ENCODE measurements at places on chromosomes 6 and 20. TPM values are rescaled to one million over a fixed set of nuclear protein-coding genes. Genes with fewer than 3 reads are reported as not detected.

DDO gene
- not detected for polyA plus RNA-seq

PDE10A gene
- not detected for polyA plus RNA-seq

PTCHD4 gene
- polyA plus RNA-seq = not detected

THBD gene
- polyA plus RNA-seq = 0.78 TPM

MYCT1 gene
- not detected for polyA plus RNA-seq

DNA sequence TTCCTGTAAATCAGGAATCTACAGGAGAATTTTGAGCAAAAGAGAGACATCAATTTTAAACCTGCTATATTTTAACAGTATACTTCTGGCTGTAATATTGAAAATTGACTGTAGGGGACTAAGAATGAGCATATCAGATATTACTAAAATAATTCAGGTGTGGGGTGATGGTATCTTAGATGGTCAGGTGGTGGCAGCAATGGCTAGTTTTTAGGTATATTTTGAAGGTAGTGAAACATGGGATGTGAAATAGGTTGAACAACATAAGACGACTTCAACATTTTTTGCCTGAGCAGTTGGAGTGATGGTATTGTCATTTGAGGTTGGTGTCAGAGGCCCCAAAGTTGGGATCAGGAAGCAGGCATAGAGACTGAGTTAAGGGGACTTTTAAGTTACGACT is 32.1 kb downstream of the FAM83B start:
- H3K4me3 ChIP-seq = no peak overlapping the region
- H3K4me1 ChIP-seq = no peaks in the 10 kb centered on the region
- H3K27ac ChIP-seq = no peak overlapping the region
- no peaks in the 10 kb centered on the region for H3K36me3 ChIP-seq

GRCh38 chr20:48070991-48071652 is 285.8 kb upstream of the SULF2 start:
- no peaks in the 10 kb centered on the region for H3K36me3 ChIP-seq
- H3K27me3 ChIP-seq = no peaks in the 10 kb centered on the region
- H3K4me1 ChIP-seq = no peaks in the 10 kb centered on the region
- no peak for DNase-seq
- H3K27ac ChIP-seq = no peak overlapping the region

DNA sequence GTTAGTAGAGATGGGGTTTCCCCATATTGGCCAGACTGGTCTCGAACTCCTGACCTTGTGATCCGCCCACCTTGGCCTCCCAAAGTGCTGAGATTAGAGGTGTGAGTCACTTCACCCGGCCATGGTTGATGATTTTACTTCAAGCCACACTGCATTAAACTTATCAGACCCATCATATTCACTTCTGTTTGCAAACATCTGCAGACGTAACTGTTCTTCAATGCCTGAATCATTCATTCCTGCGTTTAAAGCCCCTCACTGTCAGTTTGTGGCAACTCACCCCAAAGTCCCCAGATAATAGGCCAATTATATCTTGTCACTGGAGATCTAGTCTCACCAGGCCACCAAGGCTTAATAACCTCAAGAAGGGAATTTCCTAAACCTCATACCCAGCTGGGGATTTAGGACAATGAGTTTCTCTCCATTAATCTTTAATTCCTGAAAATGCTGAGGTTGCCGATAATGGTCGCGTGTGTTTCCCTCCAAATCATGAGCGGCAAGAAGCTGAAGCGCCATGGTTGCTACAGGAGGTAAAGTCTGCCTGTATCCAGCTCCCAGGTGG is 229.6 kb downstream of the LY86 start:
- no peak overlapping the region for H3K4me3 ChIP-seq
- H3K27ac ChIP-seq = no peak overlapping the region
- H3K36me3 ChIP-seq = no peaks in the 10 kb centered on the region
- DNase-seq = no peak
- H3K4me1 ChIP-seq = peaks cover 4% of the 10 kb centered on the region
- H3K27me3 ChIP-seq = no peaks in the 10 kb centered on the region

DNA sequence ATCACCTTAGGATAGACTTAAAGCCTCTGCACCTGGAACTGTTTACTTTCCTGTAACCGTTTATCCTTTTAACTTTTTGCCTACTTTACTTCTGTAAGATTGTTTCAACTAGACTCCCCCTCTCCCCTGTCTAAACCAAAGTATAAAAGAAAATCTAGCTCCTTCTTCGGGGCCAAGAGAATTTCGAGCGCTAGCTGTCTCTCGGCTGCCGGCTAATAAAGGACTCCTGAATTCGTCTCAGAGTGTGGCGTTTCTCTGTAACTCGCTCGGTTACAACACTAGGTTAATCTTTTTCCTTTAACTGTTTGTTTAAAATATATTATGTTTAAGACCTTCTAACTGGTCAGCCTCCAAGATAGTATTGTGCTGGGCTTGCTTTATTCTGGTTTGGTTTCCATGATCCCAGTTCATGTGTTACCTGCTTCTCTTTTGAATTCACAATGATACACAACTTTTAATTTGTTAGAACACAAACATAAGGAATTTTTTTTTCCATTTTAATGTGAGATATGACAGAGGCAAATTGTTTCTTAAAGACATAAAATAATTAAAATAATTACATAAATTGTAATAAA is 8.7 kb upstream of the NQO2 start:
- DNase-seq = no peak
- peaks cover 22% of the 10 kb centered on the region for H3K4me1 ChIP-seq
- H3K27me3 ChIP-seq = no peaks in the 10 kb centered on the region
- H3K36me3 ChIP-seq = no peaks in the 10 kb centered on the region
- H3K27ac ChIP-seq = no peak overlapping the region
- H3K4me3 ChIP-seq = peak overlapping the region; percentile 91

DNA sequence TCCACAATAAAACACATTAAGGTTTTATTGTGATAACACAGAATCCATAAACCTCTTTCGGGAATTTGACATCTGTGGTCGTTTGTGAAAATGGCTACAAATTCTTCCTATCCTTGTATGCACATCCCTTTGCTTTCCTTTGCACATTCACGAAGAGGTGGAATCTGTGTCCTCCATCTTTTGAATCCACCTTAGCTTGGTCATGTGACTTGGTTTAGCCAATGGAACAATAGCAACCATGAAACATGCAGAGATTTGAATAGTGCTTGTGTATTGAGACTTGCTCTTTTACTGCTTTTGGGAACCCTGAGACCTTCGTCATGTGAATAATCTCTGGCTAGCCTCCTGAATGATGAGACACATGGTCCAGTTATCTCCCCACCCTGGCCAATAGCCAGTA is 49.7 kb upstream of the NOP56 start:
- no peaks in the 10 kb centered on the region for H3K36me3 ChIP-seq
- H3K27ac ChIP-seq = no peak overlapping the region
- DNase-seq = no peak
- H3K4me1 ChIP-seq = no peaks in the 10 kb centered on the region
- no peaks in the 10 kb centered on the region for H3K27me3 ChIP-seq

- DNase-seq = no peak
- peak overlapping the region; percentile 50 for H3K4me3 ChIP-seq
- no peak overlapping the region for H3K27ac ChIP-seq
- peaks cover 60% of the 10 kb centered on the region for H3K27me3 ChIP-seq
Observed at GRCh38 chr6:28587746-28588075, 62.0 kb downstream of the GPX5 start.

DNA sequence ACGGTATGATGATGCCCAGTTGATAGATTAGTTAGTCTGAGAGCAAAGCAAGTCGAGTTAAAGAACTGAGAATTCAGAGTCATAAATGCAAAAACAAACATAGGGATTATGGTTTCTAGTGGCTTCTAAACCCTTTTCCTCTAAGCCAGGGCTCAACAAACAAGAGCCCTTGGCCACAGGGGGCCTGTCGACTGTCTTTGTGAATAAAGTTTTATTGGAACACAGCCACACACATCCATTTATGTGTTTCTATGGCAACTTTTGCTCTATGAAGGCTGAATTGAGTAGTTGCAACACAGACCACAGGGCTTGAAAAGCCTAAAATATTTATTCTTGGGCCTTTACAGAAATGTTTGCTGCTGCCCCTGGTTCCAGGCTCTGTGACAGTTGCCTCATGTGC is 76.2 kb downstream of the SLC24A3 start:
- no peaks in the 10 kb centered on the region for H3K4me1 ChIP-seq
- no peaks in the 10 kb centered on the region for H3K27me3 ChIP-seq
- no peak for DNase-seq
- H3K4me3 ChIP-seq = no peak overlapping the region

DNA sequence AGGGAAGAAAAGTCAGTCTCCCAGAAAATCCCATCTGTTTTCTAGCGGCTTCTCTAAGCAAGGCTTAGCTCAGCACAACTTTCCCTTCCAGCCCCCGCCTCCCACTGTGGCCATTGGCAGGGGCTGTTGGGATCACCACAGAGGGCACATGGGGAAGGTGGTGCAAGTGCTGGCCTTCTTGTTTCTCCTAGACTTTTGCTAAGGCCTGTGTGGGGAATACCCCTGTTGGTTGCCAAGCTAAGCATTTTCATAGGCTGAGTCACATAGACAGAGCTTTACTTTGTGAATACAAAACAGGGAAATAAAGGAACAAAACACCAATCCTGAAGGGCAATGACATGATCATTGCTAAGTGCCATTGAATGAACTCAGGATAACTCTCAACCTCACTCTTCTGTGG is 32.4 kb upstream of the TIAM2 start:
- no peak for DNase-seq
- no peak overlapping the region for H3K27ac ChIP-seq
- H3K36me3 ChIP-seq = no peaks in the 10 kb centered on the region
- no peaks in the 10 kb centered on the region for H3K27me3 ChIP-seq
- no peak overlapping the region for H3K4me3 ChIP-seq

DNA sequence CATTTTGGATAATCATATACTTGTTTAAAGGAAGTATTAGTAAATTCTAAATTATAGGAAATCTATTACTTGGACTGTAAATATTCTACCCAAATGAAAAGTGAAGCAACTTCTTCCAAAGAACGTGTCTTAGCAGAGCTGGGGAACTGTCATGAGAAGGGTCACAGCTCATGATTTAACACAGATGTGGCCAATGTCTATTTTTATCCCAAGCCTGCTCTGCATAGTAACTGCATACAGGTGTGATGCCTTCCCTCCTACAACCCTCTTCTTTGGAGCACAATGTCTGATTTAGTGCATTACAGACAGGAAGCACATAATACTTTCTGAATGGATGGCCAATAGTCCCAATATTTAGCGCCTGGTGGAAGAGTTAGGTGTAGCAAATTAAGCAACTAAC is 138.7 kb upstream of the THEMIS start:
- H3K27ac ChIP-seq = no peak overlapping the region
- no peaks in the 10 kb centered on the region for H3K4me1 ChIP-seq
- no peak overlapping the region for H3K4me3 ChIP-seq
- DNase-seq = no peak
- no peaks in the 10 kb centered on the region for H3K27me3 ChIP-seq

GRCh38 chr20:37421988-37422387 is 76.0 kb downstream of the SRC start:
- no peaks in the 10 kb centered on the region for H3K27me3 ChIP-seq
- H3K4me3 ChIP-seq = no peak overlapping the region

GRCh38 chr6:151276112-151276740 is 36.5 kb downstream of the AKAP12 start:
- no peak for DNase-seq
- no peaks in the 10 kb centered on the region for H3K27me3 ChIP-seq
- no peaks in the 10 kb centered on the region for H3K4me1 ChIP-seq
- H3K4me3 ChIP-seq = no peak overlapping the region
- no peaks in the 10 kb centered on the region for H3K36me3 ChIP-seq
- no peak overlapping the region for H3K27ac ChIP-seq

DNA sequence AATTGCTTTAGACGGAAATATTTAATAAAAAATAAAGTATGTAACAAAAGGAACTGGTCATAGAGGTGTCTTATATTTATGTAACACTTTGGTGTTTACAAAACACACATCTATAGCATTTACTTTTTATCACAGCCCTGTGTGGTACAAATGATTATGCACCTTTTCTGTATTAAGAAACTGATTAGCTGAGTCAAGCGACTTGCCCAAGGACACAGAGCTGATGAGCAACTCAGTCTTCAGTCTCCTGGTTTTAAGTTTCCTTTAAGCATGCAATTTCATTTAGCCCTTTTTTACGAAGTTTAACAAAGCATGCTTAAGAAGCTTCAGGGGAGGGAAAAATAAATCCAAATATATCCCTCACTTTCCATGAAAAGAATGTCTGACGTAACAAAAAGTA is 2.5 kb downstream of the DCDC2 start:
- no peak overlapping the region for H3K27ac ChIP-seq
- no peaks in the 10 kb centered on the region for H3K36me3 ChIP-seq
- H3K4me3 ChIP-seq = no peak overlapping the region
- H3K27me3 ChIP-seq = peaks cover 14% of the 10 kb centered on the region

- no peaks in the 10 kb centered on the region for H3K4me1 ChIP-seq
- H3K27me3 ChIP-seq = no peaks in the 10 kb centered on the region
- no peaks in the 10 kb centered on the region for H3K36me3 ChIP-seq
- DNase-seq = no peak
Observed at GRCh38 chr6:124078169-124078568, 274.5 kb downstream of the NKAIN2 start.

DNA sequence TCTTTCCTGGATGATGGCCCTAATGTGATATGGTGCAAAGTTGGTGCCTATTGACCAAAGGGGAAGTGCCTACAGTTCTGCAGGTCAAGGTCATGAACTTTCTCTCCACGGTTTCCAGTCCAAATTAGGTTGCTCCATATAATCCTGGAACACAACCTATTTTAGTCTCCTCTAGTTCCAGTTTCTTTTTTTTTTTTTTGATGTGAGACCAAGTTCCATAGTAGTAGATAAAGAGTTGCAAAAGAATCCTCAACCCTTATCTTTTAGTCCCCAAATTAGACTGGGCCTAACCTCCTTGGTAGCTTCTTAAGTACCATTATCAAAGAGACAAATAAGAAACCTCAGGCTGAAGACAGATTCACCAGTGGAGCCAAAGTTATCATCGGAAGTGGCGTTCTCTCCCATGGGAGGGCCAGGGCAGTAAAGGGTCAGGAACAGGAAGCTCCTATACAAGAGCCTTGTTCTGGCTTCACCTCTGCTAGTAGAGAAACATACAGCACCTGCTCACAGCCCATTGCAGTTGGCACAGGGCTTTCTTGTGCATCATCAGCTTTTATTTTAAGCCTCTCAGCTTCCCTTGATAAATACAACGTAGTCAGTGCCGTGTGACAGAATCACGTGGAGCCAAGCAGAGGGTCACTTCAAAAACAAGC is 132.2 kb upstream of the RREB1 start:
- no peaks in the 10 kb centered on the region for H3K4me1 ChIP-seq
- no peaks in the 10 kb centered on the region for H3K36me3 ChIP-seq
- no peak for DNase-seq
- H3K27ac ChIP-seq = no peak overlapping the region
- no peak overlapping the region for H3K4me3 ChIP-seq
- H3K27me3 ChIP-seq = no peaks in the 10 kb centered on the region
